ENCODE measurements at places on chromosomes 5 and 9. TPM values are rescaled to one million over a fixed set of nuclear protein-coding genes. Genes with fewer than 3 reads are reported as not detected.

The KCTD16 gene
- 0.11 TPM for total RNA-seq

The RANBP3L gene
- not detected for total RNA-seq

The HTR1A gene
- total RNA-seq = 0.79 TPM

The SLC46A2 gene
- total RNA-seq = not detected

The ZNF484 gene
- total RNA-seq = 9.1 TPM

The SLC6A18 gene
- total RNA-seq = not detected

The ENG gene
- 1.8 TPM for total RNA-seq

The CER1 gene
- total RNA-seq = 22.3 TPM

The ALDOB gene
- not detected for total RNA-seq

The SETX gene
- 44.3 TPM for total RNA-seq

The IFNK gene
- total RNA-seq = not detected

The CAMLG gene
- total RNA-seq = 34.5 TPM

The CD72 gene
- 3.3 TPM for total RNA-seq

The TAF11L5 gene
- total RNA-seq = not detected

The BARHL1 gene
- total RNA-seq = not detected

Measured in H9 (cell line).